ENCODE measurements at places on chromosomes 4 and X.

- DNase-seq, result no peak
These were observed 10.2 kb upstream of the TMEM185A start for GRCh38 chrX:149641835-149642234.

GRCh38 chr4:184722798-184723197 lies 11.1 kb downstream of the CENPU start:
- no peak for DNase-seq

DNA sequence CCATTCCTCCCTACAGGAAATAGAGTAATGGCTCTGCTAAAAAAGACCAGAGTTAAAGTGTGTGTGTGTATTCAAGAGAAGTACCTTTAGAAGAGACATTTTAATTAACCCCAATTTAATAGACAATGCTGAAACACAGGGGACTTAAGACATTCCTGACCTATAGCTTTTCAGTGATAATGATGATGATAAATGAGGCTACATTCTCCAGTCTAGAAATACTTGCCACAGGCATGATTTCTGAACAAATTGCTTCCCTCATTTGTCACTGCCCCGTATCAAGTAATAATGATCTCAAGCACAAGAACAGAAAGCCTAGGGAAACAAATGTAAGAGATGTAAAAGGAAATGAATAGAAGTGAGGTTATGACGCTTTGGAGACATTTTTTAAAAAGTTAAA lies 117.1 kb downstream of the UNC5C start:
- DNase-seq, result peak; percentile 45

DNA sequence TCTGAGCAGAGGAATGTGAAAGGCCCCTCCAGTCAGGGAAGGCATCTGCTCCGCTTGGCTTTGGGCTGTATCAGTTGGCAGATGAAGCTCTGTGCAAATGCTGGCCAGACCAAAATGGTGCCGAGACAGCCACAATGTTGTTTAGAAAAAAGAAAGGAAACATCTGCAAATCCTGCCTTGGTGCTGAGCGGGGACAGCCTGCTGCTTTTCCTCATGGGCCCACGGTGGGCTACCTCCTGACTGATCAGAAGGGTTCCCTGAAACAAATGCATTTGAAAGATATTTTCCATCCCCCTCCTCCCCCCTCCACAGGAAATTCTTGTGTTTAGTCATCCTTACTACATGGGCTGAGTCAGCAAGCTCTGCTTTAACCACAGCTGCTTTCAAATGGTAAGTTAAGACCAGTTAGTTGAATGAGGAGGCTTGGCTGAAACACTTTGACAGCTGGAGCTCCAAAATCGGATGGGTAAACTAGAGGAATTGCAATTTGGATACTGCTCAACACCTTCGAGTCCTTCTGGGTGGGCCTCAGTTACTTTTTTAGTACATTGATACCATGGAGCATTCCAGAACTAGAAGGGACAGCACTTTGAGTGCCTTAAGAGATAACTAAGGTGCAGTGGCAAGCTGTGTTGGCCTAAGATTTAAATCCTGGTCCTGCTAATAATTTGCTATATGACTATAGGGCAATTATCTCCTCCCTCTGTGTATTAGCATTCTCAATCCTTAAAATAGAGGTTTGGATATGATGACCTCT lies 36.0 kb downstream of the PLAC1 start:
- DNase-seq, result peak; percentile 85

DNA sequence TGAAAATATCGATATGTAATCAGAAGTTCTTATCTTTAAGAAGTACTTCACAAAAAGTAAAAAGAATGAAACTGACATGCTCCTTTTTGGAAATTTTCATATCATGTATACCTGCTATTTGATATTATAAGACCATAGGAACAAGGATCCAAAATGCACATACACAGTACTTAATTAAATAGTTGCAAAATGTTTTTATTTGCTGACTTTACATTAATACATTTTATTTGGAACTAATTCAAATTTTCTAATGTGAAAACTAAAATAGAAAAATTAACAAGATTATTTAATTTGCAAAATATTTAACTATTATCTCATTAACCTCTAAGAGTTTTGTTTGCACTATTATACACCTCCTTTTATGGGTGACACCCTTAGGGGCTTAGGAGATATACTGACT lies 155.0 kb downstream of the TRAM1L1 start:
- DNase-seq, result no peak

GRCh38 chr4:28481565-28481964 lies 1620.9 kb downstream of the STIM2 start:
- no peak for DNase-seq

- DNase-seq, result no peak
These were observed 342.7 kb downstream of the PDGFC start for GRCh38 chr4:156628858-156629257.

DNA sequence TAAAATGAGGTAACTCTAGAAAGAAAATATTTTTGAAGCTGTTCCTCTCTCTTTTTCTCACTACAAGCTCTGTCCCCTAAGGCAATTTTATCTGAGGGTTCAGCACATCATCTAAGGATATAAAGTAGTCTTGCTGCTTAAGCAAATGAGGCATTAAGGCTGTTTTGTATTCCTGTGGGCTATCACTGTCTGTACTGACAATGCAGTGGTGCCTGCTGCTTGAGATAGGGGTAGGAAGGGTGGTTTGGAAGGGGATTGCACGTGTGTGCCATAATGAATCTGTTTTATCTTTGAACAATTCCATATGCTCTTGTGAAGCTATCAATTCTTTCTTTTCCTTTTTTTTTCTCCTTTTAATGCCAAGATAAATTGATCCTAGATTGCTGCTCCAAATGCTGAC lies 128.0 kb upstream of the ATOH1 start:
- DNase-seq, result no peak

DNA sequence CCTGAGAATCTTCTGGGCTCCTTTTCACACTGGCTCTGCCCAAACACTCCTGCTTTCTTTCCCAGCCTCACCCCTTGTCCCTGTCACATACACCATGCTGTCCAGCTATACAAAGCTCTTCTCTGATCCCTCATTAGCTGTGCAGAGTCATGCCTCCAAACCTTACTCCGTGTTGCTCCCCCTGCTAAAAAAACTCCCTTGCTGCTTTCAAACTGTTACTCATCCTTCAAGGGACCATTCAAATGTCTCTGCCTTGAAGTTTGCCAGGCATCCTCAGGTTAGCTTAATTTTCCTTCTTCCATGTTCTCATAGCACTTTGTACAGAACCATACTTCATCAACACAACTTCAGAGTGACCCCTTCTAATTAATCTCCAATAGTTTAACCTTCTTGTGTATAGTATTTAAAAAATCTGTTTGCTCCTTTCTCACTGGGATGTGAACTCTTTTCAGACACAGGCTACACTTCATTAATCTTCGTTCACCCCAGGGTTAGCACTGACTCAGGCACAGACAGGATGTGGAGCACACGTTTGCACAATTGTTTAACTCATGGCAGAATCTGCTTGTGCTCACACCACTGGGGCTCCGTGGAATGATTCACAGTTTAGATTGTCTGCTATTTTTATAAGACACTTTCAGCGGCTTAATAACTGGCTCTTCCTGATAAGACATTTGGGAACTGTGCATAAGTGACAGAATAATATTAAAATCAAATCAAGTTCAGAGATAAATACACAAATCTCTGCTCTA lies 21.4 kb upstream of the SEL1L3 start:
- DNase-seq, result peak; percentile 19

DNA sequence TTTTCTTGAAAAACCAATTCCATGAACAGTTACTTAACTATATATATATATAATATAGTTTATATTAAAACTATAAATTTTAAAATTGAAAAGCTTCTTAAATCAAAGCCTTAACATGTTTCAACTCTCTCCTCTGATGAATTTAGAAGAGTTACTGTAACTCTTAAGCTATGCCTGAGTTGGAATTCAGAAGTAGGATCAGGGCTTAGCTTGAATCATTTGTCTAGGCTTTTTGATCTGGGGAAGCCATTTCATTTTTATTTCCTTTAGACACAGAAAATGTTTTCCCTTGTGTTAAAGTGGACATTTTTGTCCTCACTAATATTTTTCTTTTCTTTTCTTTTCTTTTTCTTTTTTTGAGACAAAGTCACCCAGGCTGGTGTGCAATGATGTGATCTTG lies 40.4 kb upstream of the PDLIM5 start:
- DNase-seq, result no peak

DNA sequence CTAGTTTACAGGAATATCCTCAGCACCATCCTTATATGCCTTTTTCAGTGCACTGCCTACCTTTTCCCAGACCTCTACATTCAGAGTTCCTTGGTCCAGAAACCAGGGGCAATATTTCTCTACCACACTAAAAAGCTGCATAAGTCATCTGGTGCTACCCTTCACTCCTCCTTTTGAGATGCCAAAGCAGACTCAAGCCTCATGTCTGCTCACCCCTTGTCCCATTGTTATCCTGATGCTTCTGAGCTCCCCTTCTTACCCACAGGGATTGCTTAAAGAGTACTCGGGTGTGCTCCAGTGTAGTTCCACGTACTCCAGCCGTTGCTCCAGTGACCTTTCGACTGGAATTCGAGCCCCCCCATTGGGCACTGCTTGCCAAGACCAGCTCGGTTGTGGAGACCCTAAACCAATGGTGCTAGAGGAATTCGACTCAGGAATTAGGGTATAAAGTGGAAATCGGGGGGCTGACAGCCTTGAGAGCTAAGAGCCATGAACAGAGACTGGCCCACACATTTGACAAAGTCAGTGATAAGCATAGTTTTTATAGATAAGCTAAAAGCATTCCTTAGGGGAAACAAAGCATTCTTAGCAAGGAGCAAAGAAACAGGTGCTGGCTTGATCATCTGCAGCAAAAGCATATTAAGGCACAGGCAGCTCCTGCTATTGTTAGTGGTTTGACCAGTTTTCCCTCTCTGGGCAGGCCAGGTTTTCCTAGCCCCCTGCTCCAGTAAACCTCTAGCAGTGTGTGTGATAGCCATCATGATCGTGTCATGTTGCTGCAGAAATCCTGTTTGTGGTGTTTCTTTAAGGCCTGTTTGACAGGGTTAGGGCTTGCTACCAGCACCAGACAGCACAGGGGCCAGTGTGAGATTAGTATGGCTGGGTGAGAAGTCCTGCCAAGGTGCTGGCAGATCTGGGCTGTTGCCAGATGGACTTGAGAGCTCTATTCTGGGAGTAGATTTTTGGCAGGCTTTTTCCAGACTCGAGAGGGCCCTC lies 57.5 kb upstream of the WDR1 start:
- DNase-seq, result no peak

DNA sequence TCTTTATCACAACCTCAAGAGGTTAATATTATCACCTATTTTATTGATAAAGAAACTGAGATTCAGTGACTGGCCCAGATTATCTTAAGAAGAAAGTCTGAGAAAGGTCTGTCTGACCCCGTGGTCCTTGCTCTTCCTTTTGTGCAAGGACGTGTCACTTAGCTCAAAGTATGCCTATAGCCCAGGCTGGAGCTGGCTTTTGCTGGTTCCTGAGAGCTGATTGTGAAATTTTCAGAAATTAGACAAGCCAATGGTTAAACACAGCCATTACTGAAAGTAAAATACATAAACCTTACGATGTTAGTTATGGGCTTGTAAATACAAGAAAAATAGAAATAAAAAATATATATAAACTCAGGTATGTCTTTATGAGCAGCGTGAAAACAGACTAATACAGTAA lies 70.1 kb downstream of the CHRNA9 start:
- no peak for DNase-seq

DNA sequence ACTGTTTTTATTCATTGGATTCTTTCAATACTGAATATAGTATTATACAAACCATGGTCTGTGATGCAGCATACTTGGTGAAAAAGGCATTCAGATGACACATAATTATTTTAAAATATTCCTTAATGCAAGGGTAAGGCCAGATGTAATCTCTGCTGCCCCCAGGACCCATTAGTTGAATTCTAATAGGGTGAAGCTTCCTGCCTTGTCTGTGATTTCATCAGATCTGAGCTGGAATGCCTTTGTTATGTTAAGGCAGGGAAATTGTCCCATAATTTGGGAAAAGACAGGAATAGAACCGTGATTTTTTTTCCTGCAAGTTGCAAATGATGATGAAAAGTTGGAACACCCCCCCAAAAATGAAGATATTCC lies 26.1 kb downstream of the ZRSR2 start:
- no peak for DNase-seq

DNA sequence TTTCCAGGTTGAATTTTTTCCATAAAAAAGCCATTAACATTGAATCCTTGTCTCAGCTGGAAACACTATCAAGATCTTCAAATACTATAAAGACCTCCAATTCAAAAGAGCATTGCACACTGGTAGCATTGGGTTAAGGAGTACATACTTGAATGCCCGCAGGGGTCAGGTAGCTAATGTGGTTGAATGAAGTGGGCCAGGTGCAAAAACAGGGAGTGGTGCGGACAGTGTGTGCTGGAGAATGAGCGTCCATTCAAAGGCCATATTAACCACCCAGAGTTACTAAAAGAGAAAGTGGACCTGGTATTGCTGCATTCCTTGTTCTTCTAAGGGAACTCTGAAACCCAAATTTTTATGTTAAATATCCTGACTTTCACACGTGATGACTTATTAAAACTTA lies 91.6 kb downstream of the NYX start:
- DNase-seq, result no peak

GRCh38 chr4:11889099-11889498 lies 460.4 kb upstream of the HS3ST1 start:
- DNase-seq, result no peak

- DNase-seq, result no peak
These were observed 867.6 kb downstream of the FAT4 start for GRCh38 chr4:126182336-126182735.

DNA sequence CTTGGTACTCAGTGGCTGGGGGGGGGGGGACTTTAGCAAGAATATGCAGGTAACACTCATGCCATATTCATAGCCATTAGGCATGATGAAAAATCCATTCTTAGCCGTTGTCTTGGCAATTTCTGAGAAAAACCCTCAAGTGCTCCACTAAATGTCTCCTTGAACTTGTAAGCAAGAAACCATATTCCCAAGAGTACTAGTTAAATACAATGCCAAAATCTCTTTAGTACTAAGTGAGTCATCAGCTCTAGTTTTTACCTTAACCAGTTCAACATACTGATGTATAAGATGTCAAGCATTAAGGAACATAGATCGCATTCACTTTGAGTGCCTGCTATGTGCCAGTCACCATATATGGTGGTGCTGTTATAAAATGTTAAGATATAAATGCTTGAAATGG lies 27.5 kb downstream of the UBE2D3 start:
- DNase-seq, result no peak

DNA sequence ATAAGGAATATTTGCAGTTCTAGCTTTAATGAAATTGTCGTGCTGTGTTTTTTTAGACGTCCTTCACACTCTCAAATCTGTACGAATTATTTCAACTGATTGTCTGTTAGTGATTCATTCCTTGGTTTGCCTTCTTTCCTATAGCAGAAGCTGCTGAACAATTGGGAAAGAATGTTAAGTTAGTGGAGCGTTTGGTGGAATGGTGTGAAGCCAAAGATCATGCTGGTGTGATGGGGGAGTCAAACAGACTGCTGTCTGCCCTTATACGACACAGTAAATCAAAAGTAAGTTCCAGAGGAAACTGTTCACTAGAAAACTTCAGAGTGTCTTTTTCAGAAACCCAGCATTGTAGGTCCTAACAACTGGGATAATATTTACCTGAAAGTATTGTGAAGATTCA lies 159.9 kb downstream of the RAP1GDS1 start:
- peak; percentile 76 for DNase-seq
